ENCODE measurements at places on chromosomes 5 and 9. TPM values are rescaled to one million over a fixed set of nuclear protein-coding genes. Genes with fewer than 3 reads are reported as not detected.

Gene PLAA
- total RNA-seq, result 19.2 TPM

Gene OLFM1
- total RNA-seq, result 52.5 TPM

Gene SLCO6A1
- not detected for total RNA-seq

Gene TMC1
- total RNA-seq, result 0.39 TPM

DNA sequence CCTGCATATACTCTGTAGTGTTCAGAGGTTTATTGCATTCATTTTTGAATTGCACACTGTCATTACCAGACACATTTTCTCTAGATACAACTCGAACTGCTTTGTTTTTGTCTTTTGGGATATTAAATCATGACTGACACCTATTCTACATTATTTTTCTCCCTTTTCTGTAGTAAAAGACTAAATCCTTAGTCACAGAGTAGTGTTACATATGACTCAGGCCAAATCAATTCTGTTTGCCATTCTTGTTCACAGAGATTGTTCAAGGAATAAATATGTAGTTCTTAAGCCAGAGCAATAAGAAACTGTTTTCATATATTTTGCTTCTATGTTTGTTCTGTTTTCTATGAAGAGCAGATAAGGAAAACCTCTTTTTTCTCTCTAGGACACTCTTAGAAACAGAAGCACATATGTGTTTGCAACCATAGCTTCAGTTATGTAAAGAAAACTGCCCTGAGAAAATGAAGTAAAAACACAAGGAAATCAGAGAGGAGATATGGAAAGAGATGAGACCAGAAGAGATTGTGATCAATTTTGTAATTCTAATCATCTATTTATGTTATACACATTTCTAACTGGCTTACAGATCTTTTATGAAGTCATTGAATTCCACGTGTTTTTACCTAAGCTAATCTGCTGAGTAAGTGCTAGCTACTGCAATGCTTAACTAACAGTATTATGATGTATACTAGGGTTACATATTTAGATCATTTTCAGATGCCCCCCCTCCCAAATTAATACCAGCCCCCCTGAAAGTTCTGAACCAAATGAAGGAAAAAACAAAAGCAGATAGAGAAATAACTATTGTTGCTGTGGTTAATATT, 1995.6 kb upstream of the CDH6 start:
- DNase-seq, result no peak

All from spinal cord (tissue), 10 donors.